RCC 7860 (cell line): ENCODE measurements at places on chromosomes 6 and 20.

DNA sequence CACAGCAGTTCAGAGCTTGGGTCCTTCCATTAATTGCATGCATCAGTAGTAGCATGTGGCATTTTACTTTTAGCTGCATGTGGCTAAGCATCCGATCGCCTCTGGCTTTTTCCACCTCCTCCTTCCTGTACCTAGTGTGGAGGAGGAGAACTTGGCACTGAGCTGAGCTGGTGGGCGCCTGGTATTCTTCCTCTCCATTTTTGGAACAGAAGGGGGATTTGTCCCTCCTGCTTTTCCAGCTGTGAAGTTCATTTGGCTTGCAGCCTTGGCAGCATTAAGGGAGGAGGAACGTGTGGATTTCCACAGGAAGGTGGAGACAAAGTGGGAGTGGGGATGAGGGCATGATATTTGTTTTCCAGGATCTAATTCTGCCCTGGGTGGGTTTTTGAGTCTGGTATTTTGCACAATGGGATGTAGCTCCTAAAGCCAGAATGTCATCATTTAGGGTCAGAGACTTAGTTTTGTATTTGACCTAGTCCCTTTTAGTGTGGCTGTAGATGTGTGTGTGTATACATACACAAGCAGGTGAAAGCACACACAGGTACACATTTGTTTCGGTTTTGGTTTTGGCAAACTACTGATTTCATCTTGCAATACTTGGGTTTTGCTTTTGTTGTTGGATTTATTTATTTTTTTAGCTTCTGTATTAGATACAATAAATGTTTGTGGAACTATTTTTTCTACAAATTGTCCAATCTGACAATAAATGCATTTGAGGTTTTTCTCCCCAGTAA lies 90.0 kb downstream of the SASH1 start:
- DNase-seq, result no peak

GRCh38 chr20:57317789-57318371 lies 11.7 kb upstream of the SPO11 start:
- no peak for DNase-seq

DNA sequence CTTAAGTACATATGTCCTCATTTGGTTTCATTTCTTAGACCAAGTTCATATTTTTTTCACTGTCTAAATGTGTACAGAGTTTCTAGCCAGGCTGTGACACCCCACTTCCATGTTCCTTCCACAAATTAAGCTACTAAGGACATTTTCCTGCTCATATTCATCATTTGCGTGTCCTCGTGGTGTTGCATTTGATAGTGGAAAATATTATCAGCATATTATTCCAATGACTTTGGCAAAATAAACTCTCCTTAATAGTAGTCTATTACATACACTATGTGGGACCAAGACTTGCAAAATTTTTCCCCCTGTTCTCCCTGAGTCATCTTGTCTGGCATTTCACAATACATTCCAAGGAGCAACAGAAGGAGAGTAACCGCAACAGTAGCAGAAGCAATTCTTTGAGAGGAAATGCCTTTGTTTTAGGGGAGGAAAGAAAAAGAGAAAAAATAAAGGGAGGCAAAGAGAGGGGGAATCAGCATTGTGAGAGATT lies 599.2 kb downstream of the COL12A1 start:
- peak; percentile 13 for DNase-seq

- DNase-seq, result no peak
Observed at GRCh38 chr6:157227202-157228166, 95.8 kb downstream of the TMEM242 start.

- peak; percentile 75 for DNase-seq
Observed at GRCh38 chr6:56370127-56370540, 122.8 kb upstream of the COL21A1 start.

- no peak for DNase-seq
Observed at GRCh38 chr6:90338409-90338808, 41.8 kb upstream of the BACH2 start.

DNA sequence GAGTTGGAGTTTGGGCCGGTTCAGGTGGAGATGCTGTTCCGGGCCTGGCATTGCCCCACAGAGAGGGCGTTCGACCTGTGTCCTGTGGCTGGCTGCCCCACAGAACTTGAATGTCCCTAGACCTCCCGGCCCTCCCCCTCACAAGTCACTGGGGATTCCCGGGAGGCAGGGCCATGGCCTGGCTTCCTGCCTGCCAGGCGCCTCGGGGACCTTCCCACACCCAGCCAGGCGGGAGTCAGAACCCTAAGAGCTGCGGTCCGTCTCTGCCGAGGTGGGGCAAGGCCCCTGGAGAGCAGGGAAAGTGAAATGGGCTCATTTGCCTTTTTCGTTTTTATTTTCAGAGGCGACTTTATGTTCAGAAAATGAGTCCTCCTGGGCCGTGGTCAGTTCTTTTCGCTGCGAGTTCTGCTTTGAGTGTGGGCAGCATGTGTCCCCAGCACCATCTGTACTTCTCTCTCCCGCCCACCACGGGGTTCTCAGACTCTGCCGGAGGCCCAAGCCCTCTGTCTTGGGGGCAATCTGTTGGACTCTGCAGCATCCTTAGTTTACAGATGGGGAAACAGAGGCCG lies 8.5 kb downstream of the RBM38 start:
- DNase-seq, result no peak

DNA sequence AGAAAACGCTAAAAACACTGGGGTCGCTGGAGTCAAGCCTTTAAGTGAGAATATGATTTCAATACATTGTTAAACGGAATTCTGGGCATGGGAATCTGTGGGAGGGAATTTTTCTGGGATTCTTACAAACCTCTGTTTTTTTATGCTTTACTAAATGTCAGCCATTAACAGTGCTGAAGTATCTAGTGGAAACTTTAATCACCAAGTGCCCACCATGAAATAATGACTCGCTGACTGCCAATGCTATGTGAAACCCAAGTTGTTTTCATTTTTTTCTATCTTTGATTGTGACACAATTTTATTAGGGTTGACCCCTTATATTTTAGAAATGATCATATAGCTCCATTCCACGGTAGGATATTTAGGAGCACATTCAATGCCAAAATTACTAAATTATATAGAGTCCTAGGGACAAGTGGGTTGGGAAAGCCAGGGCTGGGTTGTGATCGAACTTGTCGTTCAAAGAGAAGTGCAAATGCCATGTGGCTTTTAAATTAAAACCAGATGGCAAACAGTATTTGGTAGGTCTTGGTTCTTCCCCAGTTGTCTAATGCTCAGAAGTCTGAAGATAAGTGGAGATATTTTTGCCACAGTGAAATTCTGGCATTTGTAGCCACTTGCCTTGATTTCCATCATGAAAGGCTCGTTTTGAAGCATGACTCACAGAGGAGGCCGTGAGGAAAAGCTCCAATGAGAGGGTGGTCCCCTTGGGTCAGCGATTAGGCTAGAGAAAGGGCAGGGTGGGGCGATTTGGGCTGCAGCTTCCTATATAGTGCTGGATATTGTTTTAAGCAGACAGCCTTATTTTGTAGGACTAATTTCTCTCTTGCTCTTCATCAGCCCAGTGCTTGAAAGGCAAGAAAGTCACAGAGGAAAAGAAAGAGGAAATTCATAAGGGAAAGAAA lies 254.4 kb upstream of the JAG1 start:
- peak; percentile 63 for DNase-seq

DNA sequence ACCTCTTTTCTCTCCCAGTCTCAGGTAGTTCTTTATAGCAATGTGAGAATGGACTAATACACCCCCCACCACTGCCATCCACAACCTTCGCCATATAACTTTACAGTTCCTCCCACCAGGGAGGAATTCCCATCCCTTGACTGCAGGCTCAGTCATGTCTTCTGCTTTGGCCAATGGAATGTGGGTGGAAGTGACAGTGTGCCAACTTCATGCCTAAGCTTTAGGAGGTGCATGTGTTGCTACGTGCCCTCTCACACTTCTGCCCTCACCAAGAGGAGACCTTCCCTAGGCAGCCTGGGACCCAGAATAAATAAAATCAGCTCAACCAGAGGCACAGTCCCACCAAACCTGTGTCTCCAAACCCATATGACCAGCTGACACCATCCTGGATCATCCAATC lies 33.0 kb upstream of the LRRN4 start:
- DNase-seq, result no peak

- no peak for DNase-seq
Observed at GRCh38 chr20:49388744-49389143, 93.7 kb downstream of the KCNB1 start.

GRCh38 chr6:48213076-48213788 lies 102.2 kb upstream of the PTCHD4 start:
- DNase-seq, result no peak

GRCh38 chr6:105882121-105882803 lies 203.9 kb upstream of the PRDM1 start:
- DNase-seq, result peak; percentile 70

- DNase-seq, result no peak
Observed at GRCh38 chr20:42118409-42119125, 500.4 kb upstream of the CHD6 start.

- DNase-seq, result no peak
Observed at GRCh38 chr6:140285471-140285870, 911.0 kb upstream of the CITED2 start.

GRCh38 chr20:34345402-34345736 lies 17.7 kb upstream of the ITCH start:
- no peak for DNase-seq

DNA sequence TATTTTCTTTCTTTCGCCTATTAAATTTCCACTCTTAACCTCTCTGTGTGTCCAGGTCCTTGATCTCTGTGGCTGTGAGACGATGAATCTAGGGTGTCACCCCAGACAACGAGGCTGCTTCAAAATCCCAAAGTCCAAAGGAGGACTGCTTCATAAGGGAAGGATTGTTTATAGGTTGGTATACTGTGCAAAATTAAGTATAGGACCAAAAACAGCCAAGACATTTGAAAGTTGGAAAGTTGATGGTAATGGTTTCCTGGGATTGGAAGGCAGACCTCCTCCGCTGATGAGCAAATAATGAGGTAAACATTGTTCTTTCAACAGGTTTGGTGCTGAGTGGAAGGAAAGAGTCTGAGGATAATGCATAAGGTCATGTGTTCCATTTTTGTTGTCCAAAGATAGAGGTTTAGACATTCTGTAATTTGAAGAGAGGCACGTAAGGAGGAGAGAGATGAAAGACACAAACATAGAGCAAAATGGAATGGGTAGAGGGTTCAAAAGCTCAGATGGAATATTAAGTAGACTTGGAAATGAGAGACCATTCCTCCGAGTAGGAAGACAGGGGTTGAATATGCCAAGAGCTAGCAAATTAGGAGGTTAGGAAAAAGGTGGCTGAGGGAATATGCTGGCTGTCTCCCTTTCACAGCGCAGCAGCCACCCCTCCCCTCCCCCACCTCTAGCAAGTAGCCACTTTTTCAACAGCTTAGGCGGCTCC lies 24.8 kb downstream of the ZNF311 start:
- DNase-seq, result no peak

DNA sequence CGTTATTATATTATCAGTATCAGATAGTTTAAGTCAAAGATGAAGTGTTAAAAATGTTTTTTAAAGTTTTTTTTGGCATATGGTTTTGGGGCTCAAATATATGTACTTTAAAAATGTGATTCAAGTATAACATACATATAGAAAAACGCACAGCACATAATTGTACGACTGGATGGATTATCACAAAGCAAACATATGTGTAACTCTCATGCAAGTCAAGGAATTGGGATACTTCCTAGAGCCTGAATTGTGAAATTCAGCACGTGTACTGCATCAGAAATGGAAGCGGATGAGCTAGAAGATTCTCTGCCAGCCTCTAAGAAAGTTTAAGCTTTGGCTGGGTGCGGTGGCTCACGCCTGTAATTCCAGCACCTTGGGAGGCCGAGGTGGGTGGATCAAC lies 340.9 kb downstream of the PRL start:
- no peak for DNase-seq

DNA sequence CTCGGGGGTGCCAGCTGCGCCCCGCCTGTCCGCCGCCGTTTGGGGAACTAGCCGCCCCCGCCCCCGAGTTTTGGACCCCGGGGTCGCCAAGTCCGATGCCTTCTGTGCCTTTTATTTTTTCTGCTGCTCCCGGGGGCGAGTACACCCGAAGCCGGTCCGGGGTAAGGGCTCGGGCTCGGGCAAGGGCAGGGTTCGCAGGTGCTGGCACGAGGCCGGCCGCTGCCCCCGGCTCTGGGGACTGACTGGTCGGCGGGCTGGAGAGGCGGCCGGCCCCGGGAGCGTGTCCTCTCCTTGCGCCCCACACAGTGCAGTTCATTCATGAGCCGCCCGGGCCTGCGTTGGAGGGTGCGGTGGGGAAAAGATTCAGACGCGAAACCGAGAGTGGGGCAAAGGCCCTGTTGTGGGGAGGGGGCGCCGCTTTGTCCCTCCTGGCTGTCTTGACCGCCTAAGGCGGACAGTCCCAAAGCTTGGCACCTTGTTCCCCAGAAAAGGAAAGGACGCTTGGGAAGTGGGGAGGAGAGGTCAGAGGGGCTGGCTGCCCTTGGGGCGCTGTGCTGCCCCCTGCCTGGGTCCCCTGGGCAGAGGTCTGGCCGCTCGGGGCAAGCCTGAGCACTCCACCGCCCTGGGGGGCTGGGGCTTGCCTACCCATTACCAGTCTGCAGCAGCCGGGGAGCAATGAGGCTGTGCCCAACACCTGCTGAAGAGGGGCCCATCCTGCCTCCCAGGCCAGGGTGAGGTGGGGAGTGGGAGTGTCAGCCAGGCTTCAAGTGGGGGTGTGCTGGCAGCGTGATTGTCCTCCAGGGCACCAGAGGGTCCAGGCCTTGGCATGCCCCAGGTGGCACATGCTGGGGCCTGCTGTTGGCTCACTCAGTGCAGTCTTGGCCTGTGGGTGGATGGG lies 915 bp downstream of the TMEM63B start:
- no peak for DNase-seq

DNA sequence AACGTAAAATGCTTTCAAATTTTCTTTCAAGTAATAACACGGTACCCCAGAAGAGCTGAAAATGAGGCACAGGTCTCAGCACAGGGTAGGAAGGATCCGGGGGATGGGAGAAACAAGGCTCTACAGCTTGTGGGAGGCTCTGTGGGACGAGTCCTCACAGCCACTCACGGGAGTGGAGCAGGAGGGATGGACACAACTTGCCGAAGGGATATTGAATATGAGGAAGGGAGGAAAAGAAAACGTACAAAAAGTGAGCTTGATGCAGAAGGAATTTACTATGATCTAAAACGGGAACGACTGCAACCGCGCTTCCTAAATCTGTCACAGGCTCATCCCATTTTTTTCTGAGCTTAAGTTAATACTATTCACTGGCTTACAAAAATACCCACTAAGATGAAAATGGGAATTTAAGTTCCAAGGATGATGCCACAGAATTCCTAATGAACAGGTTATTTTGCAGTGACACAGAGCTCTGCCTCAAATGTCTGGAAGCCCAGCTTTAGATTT lies 72.9 kb downstream of the FYN start:
- DNase-seq, result no peak

GRCh38 chr6:40689185-40689584 lies 102.0 kb upstream of the LRFN2 start:
- DNase-seq, result no peak
